ENCODE measurements at places on chromosomes 7 and 10.

GRCh38 chr10:5443429-5443828, 31.1 kb downstream of the NET1 start:
- no peak for DNase-seq

- DNase-seq = peak; percentile 21
These were observed 91.0 kb upstream of the STRIP2 start for GRCh38 chr7:129343099-129343700.

GRCh38 chr7:23277359-23277989, 21.7 kb upstream of the MALSU1 start:
- peak; percentile 41 for DNase-seq

DNA sequence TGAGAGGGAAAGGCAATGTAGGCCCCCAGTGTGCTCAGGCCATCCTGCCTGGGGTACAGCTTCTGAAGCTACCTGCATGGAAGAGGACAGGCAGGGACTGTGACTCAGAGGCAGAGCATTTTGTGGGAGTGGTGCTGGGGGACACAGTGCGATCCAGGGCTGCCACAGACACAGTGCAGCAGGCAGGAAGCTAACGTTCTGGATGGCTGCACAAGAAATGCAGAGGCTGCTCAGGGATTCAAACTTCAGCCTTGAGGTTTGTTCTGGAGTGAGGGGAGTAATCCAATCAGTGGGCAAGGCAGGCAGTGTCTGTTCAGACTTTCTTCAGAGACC, 648.0 kb upstream of the IGFBP3 start:
- DNase-seq = no peak

DNA sequence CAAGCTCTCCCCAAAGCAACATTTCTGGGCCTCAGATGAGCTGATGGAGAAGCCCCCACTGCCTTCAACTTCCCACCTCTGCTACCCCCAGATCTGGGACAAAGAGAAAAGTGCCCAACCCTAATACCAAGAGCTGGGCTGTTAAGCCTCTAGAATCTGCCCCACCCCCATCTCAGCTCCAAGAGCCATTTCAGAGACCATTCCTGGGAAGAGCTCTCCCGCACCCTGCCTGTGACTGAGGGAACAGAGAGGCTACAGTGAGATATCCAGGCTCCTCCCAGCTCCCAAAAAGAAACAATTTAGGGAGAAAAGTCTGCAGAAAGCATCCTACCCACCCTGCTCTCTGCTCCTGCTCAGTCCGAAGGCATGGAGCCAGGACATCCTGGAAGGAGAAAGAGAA, 2.5 kb upstream of the KCNH2 start:
- no peak for DNase-seq

GRCh38 chr7:30171766-30172447, 37.1 kb downstream of the MTURN start:
- DNase-seq = no peak

DNA sequence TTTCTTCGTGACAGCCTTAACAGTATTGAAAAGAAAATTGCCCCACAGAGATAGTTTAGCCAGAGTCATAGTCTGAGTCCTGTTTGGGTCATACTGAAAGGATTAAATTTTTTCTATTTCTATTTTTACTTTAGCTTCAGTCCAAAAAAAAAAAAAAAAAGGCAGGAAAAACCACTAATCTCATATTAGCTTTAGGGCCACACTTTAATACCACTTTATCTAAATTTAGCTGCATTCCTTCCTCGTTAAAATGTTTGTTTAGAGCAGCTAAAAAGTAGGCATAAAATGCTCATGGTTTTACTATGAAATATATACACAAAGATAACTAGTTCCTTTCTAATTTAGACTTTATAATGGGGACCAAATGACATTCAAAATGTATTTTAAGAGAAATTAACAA, 216.5 kb upstream of the TMEM196 start:
- no peak for DNase-seq

GRCh38 chr10:12566161-12567115, 217.1 kb downstream of the CAMK1D start:
- no peak for DNase-seq

DNA sequence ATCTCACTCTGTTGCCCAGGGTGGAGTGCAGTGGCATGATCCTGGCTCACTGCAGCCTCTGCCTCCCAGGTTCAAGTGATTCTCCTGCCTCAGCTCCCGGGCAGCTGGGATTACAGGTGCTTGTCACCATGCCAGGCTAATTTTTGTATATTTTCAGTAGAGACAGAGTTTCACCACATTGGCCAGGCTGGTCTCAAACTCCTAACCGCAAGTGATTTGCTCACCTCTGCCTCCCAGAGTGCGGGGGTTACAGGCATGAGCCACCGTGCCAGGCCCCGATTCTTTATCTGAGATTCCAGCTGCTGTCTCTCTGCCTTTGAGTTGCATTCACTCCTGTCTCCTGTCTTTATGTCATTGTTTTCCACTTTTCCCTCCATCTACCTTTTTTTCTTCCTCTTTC, 168.7 kb downstream of the TMEM178B start:
- no peak for DNase-seq

- DNase-seq = no peak
These were observed 5.6 kb downstream of the GIMAP1 start for GRCh38 chr7:150721970-150722373.

GRCh38 chr7:105002-105401, 87.4 kb upstream of the FAM20C start:
- no peak for DNase-seq

- no peak for DNase-seq
These were observed 75.8 kb downstream of the OR13A1 start for GRCh38 chr10:45239642-45240041.

- no peak for DNase-seq
These were observed 2.0 kb downstream of the NRP1 start for GRCh38 chr10:33332183-33333065.

DNA sequence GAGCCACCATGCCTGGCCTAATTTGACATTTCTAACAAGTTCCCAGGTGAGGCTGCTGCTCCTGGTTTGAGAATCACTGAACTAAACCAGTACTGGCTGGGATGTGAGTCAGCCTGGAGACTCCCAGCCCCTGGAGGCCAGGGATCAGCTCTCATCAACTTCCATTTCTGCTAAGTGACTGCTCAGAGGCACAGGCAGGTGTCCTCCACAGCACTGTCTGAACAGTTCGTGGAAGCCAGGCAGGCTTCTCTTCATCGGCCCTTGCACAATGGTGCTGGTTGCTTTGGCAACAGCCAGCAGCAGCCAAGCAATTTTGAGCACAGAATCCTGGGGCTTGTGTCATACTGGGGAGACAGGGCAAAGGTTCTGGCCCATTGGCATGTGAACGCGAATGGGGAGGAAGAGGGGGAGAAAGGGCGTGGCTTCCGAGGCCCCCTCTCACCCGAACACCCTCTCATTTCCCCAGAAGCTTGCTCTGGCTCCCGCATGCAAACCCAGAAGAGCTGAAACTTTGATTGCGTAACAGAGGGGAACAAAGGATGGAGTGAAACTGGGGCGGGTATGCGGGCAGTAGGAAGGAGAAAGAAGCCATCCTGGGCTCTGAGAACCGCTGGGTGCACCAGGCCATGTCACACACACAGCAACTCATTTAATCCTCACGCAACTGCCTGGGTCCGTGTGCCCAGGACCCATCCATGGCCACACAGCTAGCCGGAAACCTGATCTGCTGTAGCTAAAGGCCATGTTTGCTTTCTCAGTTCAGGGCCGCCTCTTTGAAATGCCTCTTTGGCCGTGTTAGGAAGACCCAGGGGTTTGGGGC, 9.0 kb upstream of the POR start:
- DNase-seq = no peak

GRCh38 chr10:86900955-86901354, 56.5 kb downstream of the MMRN2 start:
- DNase-seq = no peak

DNA sequence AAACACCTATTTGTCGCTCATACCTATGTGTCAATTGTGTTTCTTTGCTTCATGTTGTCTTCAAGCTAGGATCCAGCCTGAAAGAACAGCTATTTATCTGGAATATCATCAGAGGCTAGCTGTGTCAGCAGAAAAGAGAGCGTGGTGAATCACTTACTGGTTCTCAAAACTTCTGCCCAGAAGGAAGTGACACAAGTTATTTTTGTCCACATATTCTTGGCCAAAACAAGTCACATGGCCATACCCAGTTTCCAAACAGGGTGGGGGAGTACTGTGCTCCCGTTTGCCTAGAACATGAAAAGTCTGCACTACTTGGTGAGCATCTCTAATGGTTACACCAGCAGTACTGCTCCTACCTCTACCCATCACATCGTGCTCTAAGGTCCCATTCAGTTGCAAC, 160.9 kb upstream of the CSTF2T start:
- no peak for DNase-seq

GRCh38 chr7:4745265-4745919, 30.0 kb upstream of the AP5Z1 start:
- DNase-seq = no peak

GRCh38 chr7:79453558-79454360, at the start of gene MAGI2:
TSS of gene MAGI2 (minus strand) at chr7:79453667. CDS start at chr7:79453320, 347 bp downstream.
- peak; percentile 35 for DNase-seq

- no peak for DNase-seq
These were observed 4.3 kb downstream of the COPS6 start for GRCh38 chr7:100093054-100093453.

- no peak for DNase-seq
These were observed 6.3 kb downstream of the TRPV5 start for GRCh38 chr7:142927085-142927745.
